Nucleus accumbens (tissue), 56 donors: ENCODE measurements at places on chromosomes 12 and 14.

DNA sequence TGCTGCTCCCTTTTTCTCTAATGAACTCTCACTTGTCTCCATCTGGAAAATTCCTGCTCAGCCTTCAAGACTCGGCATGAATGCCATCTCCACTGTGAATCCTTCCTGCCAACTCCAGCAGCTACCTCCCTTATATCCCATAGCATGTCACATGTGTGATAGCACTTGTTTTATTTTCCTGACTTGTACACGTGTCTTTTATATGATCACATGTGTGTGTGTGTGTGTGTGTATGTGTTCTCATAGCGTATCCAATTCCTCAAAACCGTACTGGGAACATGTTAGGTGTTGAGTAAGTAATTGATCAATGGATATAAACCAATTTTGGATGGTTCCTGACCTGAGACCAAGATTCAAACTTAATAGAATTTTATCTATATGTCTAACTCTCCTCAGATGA, 1107.7 kb downstream of the GALC start:
- DNase-seq: no peak

GRCh38 chr12:2341871-2342270, 289.1 kb downstream of the CACNA1C start:
- DNase-seq: no peak

- no peak for DNase-seq
These were observed 28.7 kb downstream of the MLXIP start for GRCh38 chr12:122107261-122107660.

- no peak for DNase-seq
These were observed 14.0 kb downstream of the ULK1 start for GRCh38 chr12:131908092-131909080.

GRCh38 chr12:114726092-114726710, 42.2 kb upstream of the TBX3 start:
- no peak for DNase-seq

DNA sequence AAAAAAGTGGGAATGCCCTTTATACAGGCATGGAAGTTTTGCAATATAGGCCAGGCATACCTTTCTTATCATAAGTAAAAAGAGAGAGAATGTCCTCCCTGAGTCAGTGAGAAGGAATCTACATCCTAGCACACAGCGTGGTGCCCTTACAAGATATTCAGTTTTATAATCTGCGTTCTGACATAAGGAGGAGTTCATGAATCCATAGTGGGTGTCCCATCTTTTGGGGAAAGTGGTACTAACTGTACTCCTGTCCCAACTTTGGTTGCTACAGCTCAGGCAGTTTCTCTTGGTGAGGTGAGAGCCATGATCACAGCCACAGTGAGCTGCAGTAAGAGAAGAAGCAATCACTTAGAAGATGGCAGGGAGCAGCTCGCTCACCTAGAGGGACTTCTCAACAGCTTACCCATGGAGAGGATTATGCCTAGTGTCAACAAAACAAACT, 332.9 kb downstream of the BCAT1 start:
- no peak for DNase-seq

DNA sequence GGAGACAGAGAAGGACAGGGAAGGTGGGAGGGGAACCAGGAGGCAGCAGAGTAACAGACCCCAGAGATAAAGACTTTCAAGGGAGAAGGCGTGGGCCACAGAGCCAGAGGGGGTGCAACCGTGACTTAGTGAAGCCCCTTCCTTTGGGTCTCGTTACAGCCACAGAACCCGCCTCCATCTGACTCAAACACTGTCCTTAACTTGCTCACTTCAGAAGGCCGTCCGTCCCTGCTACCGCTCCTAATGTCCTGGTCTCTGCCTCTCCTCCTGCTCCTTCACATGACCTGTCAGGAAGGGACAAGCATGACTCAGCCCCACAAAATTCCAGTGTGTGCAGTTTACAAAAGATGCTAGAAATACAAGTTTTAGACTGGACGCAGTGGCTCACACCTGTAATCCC, 18.0 kb downstream of the RIMBP2 start:
- no peak for DNase-seq

GRCh38 chr12:39623919-39624318, 4.3 kb upstream of the ABCD2 start:
- no peak for DNase-seq

- DNase-seq: no peak
These were observed 32.1 kb upstream of the IL22 start for GRCh38 chr12:68285541-68285940.

DNA sequence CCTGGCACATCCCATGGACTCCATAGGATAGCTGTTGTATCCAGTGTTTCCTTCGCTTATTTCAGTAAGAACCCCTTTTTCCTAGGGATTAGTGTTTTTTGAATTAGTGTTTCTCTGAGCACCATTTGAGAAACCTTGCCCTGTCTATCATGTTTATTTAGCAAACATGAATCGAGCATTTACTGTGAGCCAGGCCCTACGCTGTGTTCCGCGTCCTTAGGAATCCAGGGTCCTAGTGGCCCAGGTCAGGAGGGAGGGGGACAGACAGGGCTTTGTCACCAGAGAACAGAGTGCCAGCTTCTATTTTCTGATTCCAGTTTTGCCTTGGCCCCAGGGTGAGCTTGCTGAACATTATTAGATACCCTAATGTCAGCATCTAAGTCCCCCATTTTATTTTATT, 2.5 kb downstream of the TEAD4 start:
- no peak for DNase-seq

DNA sequence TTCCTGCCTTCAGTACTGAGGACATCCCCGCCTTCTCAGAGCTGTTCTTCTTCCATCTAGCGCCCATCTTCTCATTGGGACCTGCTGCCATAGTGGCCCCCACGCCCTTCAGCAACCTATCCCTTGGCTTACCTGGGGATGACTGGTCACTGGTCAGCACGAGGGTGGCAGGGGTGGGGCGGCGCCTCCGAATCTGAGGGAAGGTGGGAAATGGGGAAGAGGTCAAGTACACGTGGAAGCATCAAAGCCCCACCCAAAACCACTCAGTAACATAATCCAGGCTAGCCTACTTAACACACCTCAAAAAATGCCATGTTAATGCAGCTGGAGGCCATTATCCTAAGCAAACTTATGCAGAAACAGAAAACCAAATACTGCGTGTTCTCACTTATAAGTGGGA, 4.3 kb downstream of the PPP1R1A start:
- DNase-seq: no peak

- DNase-seq: no peak
These were observed 275.6 kb upstream of the NOVA1 start for GRCh38 chr14:26873362-26873960.

DNA sequence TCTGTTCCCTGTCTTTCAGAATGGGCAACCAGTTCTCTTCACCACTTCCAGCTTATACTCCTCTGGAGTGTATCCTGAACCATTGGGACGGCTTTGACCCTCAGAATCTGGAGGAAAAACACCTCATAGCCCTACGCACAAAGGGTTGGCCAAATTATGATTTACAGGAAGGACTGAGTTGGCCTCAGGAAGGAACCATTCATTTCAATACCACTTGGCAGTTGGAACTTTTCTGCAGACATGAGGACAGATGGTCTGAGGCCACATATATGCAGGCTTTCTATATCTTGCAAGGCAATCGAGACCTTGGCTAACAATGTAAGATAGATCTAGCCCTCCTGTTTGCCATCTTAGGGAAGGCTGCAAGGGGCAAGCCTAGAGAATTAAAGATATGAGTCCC, 24.0 kb downstream of the CLECL1 start:
- no peak for DNase-seq

- no peak for DNase-seq
These were observed 505.1 kb downstream of the NELL2 start for GRCh38 chr12:44370982-44371381.

DNA sequence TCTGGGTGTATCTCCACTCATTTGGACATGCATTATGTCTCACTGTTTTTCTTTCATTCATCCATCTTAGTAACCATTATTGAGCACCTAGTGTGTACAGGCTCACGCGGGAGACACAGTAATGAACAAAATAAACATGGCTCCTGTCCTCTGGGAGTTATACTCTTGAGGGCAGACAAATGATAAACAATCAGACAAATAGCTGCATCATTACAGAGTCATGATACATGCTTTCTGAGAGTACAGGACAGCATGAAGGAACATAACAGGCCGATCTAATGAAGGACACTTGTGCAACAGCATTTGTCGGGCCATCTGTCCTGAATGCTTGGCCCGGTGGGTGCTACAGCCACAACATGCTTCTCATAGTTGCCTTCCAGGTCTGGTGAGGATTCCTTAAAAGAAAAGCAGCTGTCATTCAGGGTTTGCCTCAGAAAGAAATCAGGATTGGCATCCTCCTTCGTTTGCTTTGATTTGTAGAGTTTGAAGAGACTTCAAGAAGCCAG, 77.2 kb upstream of the EGLN3 start:
- DNase-seq: no peak

GRCh38 chr12:39872425-39872824, 233.5 kb downstream of the SLC2A13 start:
- DNase-seq: no peak

- DNase-seq: peak; percentile 30
These were observed 29.8 kb upstream of the CDKN3 start for GRCh38 chr14:54366736-54367735.

GRCh38 chr14:102418853-102419240, 56.1 kb downstream of the TECPR2 start:
- DNase-seq: no peak

- DNase-seq: no peak
These were observed 1154.7 kb upstream of the FLRT2 start for GRCh38 chr14:84375235-84375634.

DNA sequence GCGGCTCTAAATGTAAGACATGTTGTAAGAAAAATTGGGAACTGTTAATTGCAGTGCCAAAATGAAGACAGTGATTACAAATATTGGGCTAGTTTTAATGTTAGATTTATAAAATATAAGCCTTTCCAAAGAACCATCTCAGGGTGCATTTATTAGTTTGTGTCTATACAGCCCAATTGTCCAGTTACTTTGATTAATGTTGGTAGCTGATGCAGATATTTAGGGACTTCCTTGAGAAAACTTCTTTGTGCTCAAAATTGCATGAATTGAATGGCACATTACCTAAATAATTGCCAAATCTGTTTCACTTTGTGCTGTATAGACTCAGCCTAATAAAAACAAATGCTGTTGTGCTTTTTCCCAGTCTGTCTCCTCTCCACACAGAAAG, 83.7 kb downstream of the DAD1 start:
- no peak for DNase-seq

DNA sequence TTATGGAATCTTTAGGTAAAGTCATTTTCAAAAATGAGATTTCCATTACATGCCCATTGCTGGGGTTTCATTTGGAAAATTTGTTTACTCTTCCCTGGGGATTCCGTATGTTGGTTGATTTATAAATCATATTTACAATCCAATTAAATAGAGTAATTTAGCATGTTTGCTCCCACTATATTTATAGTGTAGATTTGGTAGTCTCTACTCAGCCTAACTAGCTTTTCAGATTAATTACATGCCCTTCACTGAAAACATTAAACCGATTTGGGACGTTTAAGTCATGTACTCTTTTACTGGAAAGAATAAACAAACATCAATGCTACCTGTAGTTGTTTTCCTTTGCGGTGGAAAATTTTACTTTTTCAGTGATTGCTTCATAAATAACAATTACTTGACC, 10.4 kb downstream of the PAX9 start:
- DNase-seq: no peak

GRCh38 chr12:112752303-112752702, 39.2 kb upstream of the RPH3A start:
- DNase-seq: no peak

- no peak for DNase-seq
These were observed 10.6 kb upstream of the ATF1 start for GRCh38 chr12:50753232-50753769.

DNA sequence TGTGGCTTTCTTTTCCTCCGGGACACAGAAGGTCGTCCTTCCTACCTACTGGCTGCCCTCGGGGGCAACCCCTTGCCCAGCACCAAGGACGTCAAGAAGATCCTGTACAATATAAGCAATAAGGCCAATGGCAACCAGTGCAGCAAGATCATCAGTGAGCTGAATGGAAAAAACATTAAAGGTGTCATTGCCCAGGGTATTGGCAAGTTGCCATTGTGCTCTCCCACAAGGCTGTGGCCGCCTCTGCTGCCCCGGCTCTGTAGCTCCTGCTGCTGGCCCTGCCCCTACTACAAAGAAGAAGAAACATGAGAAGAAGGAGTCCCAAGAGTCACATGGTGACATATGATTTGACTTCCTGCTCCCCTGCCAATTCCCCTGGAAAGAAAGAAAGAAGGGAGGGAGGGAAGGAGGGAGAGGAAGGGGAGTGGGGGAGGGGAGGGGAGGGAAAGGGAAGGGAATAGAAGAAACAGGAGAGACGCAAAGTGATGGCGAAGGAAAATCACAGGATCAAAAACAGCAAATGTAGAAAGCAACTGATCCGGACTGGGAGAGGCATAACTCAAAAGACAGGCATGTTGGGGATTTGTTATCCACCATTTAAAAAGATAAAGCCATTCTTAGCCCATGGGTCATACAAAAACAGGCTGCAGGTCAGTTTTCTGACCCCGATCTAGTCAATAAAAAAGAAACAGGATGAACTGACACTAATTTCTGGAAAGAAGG, 61.3 kb upstream of the RESF1 start:
- DNase-seq: no peak

DNA sequence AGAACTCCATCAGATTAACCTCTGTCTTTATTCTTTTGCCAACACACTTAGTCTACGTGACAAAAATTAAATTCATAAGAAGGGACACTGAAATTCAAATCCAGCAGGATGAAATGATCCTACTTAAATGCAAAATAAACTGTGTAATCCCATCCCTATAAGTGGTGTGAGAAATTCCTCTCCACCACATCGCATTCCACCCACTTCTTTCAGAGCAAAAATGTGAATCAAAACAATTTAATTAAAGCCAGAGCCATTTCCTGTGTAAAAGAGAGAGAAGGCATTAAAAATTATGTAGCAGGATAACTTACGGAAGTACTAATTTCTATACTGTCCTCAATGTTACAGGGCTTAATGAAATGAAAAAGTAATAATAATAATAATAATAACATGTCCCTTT, 844.3 kb downstream of the GALC start:
- no peak for DNase-seq

- DNase-seq: no peak
These were observed 10.2 kb upstream of the LRRC10 start for GRCh38 chr12:69620921-69621320.

DNA sequence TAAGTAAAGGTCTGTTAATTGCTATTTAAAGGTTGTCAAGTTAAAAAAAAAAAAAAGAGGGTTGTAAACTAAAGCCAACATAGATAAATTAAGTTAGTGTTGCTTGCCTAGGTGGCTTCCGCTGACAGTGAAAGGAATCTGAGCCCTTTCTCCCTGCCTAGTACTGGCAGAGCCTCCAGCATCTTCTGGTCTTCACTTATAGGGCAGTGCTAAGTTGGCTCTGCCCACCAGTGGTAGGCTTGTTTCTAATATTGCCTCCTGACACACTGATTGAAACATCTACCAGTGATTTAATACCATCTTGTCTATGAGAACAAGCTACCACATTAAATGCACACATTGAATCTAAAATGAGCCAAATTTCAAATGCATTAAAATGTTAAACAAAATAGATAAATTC, 39.7 kb downstream of the PLEKHA5 start:
- DNase-seq: no peak

DNA sequence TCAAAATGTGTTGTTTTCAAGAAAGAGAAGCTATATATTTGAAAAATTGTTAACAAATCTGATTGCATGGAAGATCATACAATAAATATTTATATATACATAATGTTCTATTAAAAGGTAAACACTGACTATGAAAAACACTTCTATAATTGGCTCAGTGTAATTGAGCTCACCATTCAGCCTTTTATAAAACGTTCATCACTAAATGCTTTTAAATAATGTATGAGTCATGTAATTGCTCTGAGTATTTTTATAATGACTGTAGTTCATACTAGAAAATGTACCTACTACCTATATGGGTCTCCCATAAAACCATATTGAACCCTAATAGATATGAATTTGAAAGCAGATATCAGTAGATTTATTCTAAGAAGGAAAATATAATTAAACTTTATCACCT, 240.4 kb upstream of the MGAT4C start:
- DNase-seq: no peak
